ENCODE measurements at places on chromosomes 7 and 10.

GRCh38 chr7:128274884-128275603 lies 34.0 kb downstream of the LEP start:
- DNase-seq: no peak

GRCh38 chr7:98266840-98267239 lies 14.6 kb upstream of the BRI3 start:
- no peak for DNase-seq

DNA sequence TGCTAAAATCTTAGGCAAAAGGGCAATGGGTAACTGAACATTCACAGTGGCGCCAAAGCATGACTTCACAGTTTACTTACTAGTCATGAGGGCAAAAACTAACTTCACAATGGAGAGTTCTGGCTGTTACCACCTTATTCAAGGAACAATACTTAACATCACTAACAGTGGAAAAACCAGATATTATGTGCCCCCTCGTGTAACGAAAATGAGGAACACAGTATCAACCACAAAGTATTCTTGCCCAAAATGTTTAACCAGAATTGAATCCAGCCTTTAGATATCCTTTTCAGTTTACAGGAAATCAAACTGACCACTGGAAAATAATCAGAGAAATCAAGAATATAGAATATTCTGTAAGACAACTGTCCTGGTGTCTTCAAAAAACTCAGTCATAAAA lies 9.5 kb downstream of the C7orf25 start:
- no peak for DNase-seq

DNA sequence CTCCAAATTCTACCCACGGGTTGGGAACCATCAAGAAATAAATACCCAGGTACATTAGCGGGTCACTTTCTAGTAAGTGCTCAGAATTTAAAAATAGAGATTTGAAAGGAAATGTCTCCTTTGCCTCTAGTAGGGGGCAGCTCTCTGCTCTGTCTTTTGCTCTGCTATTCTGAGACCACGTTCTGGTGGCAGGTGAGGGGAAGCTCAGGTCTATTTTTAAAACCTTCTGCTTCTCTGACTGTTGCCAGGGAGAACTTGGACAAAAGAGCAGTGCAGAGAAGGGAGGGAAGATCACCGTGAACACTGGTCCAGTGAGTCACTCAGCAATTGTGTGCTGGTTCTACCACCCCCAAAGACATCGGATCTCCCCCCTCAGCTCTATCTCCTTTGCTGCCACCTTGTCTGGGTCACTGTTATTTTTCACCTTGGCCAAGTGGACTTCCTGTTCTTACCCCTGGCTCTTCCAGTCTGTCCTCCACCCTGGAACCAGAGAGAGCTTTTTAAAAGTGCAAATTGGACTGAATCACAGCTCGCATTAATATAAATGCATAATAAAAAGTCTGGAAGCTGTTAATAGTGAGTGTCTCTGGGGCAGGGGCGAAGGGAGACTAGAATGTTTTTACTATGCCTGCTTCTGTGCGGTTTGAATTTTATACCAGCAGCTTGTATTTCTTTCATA lies 72.4 kb upstream of the LOXL4 start:
- DNase-seq: no peak

GRCh38 chr7:44095781-44096180 lies 8.4 kb upstream of the AEBP1 start:
- DNase-seq: no peak

DNA sequence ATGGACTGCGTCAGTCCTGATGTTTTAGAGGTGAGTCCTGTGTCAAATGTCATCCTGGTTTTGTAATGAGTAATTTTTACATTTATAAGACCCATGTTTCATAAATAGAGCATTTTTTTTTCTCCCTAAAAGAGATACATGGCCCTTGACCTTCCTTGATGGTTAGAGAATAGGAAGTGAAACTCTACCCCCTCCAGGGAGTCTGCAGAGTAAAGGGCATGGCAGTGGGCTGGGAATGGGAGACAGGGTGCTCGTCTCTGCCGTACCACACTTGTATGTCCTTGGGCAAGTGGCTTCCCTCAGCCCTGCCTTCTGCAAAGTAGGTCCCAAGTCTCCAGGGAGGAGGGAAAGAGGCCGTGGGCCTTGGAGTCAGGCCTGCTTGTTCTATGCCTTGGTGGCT lies 63.9 kb downstream of the WDFY4 start:
- no peak for DNase-seq

- DNase-seq: no peak
Measured at GRCh38 chr10:33304423-33305225, 29.8 kb downstream of the NRP1 start.

Measured in left colon (tissue), 2 donors.